NCI-H2107 (cell line): ENCODE measurements at places on chromosomes 4 and X.

GRCh38 chr4:158861281-158861680, 92.5 kb downstream of the FNIP2 start:
- DNase-seq = no peak

DNA sequence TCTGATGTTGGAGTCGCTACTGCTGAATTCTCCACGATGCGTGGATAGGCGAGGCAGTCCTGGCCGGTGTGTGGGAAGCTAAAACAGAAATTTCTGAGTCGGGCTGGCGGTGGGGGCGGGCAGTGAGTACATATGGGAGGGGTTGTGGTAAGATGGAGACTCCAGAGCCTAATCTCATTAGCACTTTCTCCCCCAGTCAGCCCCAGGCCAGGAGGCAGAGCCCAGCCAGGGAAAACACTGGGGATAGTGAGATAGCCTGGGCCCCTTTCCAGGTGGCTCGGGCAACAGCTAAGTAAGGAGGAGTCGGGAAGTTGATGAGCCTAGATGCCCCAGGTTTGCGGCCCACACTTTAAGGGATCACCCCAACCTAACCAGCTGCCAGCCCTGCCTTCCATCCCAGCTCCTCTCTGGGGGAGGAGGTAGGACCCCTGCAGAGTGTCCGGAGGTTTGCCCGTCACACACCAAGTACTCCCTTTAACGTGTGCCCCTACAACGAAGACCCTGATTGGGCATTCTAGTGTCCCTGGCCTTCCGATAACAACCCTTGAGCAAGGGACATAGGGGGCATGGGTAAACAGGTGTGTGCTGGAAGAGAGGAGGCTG, 2.4 kb upstream of the LOC101059915 start:
- DNase-seq = no peak

DNA sequence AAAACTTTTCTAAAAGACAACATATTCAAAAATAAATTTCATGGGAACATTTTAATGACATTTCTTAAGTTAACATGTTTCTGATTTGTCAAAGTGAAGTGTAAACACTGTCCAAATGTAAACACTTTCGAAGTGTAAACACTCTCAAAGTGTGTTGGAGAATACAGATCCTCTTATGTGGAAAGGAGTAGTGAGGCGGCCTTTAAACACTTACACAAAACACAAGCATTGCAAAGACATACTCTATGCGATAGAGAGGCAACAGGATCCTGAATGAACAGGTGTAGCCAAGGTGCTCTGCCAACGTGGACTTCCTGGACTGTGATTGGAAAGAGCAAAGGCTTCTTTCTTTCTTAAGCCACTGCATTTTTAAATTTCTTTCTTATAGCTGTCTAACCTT, 62.7 kb upstream of the PGM2 start:
- no peak for DNase-seq

GRCh38 chr4:59060895-59061294, 1950.7 kb upstream of the IGFBP7 start:
- no peak for DNase-seq

DNA sequence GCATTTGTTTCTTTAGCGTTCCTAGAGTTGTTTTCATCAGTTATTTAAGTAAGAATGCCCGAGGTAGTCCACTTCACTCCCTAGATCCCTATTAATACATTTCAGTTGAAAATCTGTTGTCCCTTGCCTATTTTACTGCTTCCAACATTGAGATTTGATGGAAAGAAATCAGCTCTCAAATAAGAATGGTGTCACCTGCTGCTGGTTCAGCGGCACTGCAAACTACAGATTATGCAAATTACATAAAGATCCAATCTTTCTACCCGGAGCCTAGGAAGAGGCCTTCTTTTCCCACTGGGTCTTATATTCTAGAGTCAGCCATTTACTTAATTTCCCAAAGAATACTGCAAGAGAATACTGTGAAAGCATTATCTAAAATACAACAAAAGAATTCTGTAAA, 597.6 kb upstream of the MAGEB2 start:
- DNase-seq = no peak

- peak; percentile 16 for DNase-seq
Observed at GRCh38 chrX:129823115-129823514, 20.6 kb downstream of the ZDHHC9 start.

DNA sequence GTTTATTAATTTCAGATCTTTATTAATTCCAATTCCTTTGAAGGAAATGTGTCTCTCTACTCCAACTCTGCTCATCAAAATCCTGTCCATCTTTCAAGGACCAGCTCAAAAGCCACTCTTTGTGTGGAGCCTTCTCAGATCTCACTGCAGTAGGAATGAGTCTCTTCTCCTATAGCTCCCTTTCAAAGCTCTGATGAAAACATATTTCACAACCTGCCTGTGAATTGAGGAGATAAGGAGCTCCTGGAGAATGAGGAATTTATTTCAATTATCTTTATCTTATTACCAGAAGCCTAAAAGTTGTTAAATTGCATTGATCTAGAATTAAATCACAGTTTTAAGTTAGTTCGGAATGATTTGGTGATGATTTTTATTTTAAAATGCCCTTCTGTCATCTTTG, 92.6 kb upstream of the TRPC3 start:
- DNase-seq = no peak

DNA sequence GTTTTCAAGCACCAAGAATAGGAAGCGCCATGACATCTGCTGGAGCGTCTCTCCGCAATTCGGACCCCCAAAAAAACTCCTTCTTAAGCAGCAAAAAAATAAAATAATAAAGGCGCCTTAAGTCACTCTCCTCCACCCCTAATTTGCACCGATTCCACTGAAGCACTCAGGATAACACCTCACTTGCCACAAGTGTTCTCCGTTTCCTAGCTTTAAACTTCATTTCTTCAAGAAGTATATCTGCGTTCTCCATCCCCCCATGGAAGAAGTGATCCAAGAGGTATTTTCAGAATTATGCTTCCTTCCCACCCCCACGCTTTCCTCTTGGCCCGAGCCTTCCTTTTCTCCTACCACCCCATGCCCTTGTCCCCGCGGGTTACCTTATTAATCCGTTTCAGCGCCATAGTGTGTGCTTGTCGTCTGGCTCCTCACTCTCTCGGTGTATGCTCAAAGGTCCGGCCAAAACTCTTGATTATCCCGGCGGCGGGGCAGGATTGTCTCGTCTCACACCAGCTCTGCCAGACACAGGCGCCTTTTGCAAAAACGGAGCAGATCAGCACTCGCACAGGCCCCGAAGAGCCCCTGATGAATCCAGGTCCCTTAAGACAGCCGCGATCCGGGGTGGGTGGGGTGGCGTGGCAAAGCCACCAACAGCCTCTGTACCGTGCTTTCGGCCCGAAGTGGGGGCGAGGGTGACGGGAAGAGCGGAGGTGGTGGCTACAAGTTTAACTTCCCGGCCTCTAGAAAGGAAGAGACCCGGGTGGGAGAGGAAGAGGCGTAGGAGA, 1.1 kb downstream of the UBE2D3 start:
- DNase-seq = no peak

GRCh38 chr4:96379524-96379923, 539.6 kb downstream of the PDHA2 start:
- DNase-seq = no peak

GRCh38 chr4:95572304-95572991, 23.7 kb upstream of the UNC5C start:
- DNase-seq = no peak
